Kidney capillary endothelial cell (primary cell): ENCODE measurements at places on chromosomes 2 and 18.

- DNase-seq: no peak
Observed at GRCh38 chr18:40215979-40216378, 1739.1 kb upstream of the PIK3C3 start.

- no peak for DNase-seq
Observed at GRCh38 chr2:88615822-88616221, 11.4 kb downstream of the EIF2AK3 start.

- DNase-seq: no peak
Observed at GRCh38 chr2:41720331-41721251, 327.2 kb upstream of the PKDCC start.

DNA sequence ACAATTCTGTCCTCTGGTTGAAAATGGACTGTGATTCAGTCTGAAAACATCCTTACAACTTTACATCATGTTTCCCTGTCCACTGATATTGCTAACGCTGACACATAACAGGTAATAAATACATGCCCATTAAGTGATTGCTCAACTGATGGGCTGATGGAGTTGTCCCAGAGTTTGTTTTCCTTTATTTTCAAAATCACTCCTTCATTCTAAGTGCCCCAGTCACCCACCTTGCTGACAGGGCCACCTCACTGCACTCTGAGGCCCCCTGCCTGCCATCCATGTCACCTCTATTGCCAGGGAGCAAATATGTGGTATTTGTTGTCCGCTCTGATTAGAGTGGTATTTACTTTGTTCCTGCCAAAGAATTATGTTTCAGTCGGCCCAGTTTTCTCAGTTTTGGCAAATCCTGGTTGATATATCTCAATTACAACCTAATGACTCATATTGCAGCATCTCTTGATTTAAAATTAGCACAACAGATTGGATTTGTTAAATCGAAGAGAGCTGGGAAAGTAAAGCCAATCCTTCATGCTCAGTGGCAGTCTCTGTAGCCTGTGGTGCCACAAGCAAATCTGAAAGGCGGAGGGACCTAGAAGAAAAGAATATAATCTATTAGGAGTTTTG lies 105.1 kb downstream of the RDH14 start:
- no peak for DNase-seq

DNA sequence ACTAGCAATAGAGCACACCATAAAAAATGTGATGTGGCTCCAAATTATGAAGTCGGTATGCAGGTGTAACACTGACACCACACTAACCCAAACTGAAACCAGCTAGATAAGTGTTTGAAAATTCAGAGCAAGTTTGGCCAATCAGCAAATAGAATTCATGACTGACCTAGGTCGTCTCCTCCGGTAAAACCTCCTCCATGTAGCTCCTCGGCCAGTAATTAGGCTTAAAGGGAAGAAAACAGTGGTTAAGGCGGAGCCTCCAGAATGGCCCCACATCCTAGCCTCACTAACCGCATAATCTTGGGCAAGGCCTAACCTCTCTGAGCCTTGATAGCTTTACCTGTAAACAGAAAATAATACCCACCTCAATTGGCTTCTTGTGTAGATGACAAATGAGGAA lies 30.1 kb downstream of the C1D start:
- no peak for DNase-seq

GRCh38 chr18:68482815-68483214 lies 232.1 kb downstream of the TMX3 start:
- no peak for DNase-seq

DNA sequence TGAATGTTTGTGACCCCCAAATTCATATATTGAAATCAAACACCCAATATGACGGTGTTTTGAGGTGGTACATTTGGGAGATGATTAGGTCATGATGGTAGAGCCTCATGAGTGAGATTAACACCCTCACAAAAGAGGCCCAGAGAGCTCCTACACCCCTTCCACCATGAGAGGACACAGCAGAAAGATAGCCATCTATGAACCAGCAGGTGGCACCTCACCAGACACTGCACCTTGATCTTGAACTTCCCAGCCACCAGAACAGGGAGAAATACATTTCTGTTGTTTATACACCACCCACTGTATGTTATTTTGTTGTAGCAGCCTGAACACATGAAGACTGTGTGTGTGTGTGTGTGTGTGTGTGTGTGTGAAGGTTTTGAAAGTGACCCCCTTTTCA lies 58.1 kb downstream of the ST3GAL5 start:
- DNase-seq: no peak

DNA sequence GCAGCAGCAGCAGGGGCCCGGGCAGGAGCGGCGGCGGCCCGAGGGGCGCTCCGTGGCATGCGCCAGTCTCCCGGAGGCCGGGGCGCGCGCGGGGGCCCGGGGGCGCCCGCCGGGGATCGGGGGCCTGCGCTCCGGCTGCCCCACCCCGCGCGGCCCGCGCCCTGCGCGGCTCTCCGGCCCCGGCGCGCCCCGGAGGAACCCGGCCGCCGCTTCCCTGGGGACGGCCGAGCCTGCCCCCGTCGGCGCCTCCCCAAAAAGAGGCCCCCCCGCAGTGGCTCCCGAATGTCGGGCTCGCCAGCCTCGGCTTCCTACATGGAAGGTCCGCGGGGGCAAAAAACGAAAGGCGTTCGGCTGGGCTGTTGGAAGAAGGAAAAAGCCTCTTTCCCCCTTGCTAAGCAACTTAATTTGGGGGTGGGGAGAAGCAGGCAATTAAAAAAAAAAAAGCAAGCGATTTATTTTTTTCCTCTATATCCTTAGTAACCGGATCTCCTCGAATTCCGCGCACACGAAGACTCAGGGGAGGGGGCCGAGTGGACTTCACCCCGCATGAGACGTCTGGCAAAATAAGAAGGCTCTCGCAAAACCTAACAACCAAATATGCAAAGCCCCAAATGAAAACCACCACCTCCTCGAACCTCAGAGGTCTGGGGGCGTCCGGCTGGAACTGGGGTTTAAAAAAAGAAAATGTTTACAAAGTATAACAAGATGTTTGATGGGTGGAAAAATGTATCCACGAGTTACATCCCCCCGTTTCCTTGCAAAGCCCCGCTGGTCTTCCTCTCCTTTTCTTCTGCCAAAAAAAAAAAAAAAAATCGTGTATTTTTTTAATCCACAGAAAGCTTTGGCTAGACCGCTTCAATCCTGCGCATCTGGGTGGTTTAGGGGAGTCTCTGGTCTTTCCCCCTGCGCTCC lies at the start of gene SMAD7:
SMAD7 (minus strand) TSS at position 430 of the 912 bp plus-strand sequence. CDS start 541 bp downstream, outside the sequence.
- no peak for DNase-seq

GRCh38 chr18:78087338-78087737 lies 837.7 kb downstream of the GALR1 start:
- no peak for DNase-seq

DNA sequence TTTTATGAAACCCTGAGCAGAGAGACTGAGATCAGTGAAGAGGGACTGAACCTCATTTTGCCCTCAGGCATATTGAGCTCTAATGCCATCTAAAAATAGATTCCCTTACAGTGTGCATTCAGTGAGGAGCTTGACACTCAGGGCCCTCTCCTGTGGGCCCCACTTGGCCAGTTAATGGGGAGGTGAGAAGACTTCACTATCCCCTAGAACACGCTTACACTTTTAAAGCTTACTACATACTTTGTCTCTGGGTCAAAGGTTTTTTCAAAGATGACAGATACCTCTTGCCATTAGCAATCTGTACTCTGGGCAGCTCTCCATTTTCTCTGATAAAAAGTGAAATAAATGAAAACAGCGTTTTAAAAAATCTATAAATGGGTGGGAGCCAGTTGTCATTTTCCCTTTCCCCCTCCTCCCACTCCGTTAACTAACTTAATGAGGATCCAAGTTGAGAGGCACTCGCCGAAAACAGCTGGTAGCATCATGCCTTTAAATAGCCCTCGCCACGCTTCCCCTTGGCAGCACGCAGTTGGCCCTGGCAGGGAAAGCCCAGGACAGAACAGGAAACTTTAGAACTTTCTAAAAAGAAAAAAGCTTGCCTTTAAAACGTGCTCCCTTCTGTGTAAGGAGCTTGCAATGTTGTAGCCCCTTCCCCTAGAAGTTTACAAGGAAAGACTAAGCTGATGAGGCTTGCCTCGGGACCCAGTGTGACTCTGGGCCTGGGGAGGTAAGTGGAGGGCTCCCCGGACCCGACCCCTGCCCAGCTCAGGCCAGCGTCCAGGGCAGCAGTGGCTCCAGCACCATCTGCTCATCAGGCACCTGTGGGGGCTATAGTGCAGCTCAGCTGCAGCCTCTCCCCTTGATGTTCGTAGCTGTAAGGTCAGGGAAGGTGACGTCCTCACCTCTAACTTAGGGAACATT lies 58.8 kb upstream of the FOSL2 start:
- DNase-seq: no peak
